ENCODE measurements at places on chromosomes 2 and 18.

DNA sequence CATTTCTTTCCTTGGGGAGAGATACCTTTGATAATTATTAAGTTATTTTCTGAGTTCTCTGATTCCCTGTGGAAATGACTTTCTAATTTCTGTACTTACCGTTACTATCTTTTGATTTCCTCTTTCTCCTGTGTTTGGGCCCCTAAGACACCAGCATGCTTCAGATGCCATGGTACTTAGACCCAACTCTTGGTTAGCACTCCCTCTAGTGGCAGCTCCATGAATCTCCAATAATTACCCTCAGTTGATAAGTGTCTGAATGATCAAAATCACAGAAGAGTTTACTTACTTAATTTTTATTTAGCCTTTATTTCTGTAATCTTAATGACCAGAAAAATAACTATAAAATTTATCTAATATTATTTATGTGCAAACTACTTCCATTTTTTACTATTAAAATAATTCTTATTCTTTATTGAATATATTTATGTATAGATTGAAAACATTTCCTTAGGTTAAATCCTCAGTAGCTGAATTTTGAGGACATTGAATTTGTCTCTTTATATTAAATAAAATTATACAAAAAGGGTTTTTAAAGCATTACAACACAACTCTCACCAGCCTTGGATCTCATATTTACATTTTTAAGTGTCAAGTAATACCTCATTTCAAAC is 300.4 kb downstream of the KCNS3 start:
- peak; percentile 19 for DNase-seq

DNA sequence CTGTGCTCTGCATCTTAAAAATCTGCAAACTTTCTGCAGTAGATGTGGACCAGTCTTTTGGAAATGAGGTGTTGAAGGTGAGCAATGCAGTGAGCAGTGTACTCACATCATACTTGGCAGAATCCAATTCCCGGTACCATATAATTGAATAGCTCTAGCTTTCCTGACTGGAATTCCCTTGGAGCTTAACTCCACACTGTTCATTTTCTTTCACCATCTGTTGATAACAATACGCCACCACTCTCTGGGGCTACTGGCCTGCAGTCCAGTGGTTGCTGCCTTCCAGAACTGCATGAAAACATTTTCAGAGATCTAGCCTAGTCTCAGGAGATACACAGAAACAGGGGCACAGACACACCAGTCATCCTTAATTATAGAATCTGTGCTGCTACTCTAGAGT is 820.0 kb upstream of the NXPH2 start:
- no peak for DNase-seq

- peak; percentile 83 for DNase-seq
Measured at GRCh38 chr2:54572262-54572635, 116.1 kb downstream of the SPTBN1 start.

DNA sequence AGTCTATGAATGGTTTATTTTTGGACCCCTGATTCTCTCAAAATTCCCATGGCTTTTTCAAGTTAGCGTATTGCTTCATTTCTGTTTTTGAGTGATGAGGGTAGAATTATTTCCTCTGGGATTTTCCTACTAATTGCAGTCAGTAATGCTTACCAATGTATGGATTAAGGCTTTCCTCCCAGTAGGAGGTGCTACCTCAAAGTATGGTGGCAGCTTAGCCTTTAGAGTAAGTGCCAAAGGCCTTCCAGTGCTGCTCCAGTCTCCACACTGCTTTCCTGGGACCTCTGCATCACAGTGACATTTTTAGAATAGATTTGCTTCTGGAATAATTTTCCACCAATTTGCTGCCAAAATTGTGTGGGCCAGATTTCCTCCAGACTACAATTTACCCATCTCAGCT is 16.2 kb upstream of the SSB start:
- DNase-seq, result no peak

- no peak for DNase-seq
Measured at GRCh38 chr18:80190311-80190710, 57.0 kb downstream of the PARD6G start.

- DNase-seq, result no peak
Measured at GRCh38 chr2:117321816-117322215, 492.7 kb upstream of the DDX18 start.

- no peak for DNase-seq
Measured at GRCh38 chr2:127681976-127682857, 6.9 kb upstream of the LIMS2 start.

DNA sequence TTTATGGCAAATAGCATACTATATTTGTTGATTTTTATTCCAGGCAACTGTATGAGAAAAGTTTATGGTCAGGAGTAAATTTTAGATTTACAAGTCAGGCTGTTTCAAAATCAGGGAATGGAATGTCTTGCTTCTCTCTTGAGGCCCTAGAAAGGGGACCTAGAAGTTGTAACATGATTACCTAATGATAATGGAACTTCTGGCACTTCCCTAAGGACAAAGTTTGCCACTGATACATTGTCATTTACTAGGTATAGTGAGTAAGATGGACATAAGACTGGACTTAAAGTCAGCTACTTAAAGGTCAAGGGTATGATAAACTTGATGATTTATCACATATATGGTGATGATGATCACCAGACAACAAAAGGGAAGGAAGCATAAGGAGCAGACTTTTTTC is 103.3 kb upstream of the VRK2 start:
- peak; percentile 4 for DNase-seq

GRCh38 chr2:43210467-43211303 is 15.7 kb downstream of the ZFP36L2 start:
- peak; percentile 78 for DNase-seq

DNA sequence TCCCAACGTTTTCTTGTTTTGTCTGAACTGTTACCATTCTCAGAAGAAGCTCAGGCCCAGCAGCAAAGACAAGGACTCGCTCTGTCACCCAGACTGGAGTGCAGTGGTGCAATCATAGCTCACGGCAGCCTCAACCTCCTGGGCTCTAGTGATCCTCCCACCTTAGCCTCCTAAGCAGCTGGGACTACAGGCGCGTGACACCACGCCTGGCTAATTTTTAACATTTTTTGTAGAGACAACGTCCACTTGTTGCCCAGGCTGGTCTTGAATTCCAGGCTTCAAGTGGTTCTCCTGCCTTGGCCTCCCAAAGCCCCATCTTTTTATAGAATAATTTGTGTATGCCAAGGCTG is 2.0 kb upstream of the SMYD5 start:
- DNase-seq, result no peak

DNA sequence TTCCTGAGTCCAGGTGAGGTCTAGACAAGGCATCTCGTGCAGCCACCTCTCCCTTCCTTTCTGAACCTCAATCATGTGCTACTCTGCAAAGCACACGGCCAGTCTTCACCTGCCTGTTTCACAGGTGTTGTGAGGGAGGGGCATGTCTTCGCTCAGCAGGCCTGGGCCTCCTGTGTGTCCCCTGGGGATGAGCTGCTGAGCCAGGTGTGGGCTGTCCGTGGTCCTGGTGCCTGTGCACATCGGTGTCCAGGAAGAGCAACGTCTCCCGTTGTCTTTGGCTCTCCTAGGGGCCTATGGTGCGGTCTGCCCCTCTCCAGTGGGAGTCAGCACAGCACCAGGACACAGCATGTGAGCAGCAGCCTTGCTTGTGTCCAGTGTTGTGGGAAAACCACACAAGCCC is 16.7 kb downstream of the ARHGEF4 start:
- no peak for DNase-seq

DNA sequence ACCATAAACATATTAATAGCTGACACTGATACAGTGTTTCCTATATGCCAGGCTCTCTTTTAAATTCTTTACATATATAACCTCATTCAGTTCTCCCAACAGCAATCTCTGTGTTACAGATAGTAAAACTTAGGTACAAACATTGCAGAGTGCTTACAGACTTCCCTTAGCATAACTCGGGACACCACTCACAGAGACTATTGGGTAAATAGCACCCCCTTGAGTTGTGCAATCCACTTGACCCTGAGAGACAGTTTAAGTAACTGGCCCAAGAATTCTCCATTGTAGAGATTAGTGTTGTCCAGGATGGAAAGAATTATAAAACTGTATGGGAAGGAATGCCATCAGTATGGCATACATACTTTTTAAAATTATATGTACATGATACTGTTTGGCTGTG is 110.1 kb downstream of the POLE4 start:
- DNase-seq, result no peak

GRCh38 chr2:10659898-10660568 is 29.7 kb downstream of the NOL10 start:
- no peak for DNase-seq

- no peak for DNase-seq
Measured at GRCh38 chr2:228367356-228367755, 185.9 kb upstream of the SPHKAP start.

- DNase-seq, result no peak
Measured at GRCh38 chr18:35880788-35881455, 91.6 kb upstream of the RMP24 start.

DNA sequence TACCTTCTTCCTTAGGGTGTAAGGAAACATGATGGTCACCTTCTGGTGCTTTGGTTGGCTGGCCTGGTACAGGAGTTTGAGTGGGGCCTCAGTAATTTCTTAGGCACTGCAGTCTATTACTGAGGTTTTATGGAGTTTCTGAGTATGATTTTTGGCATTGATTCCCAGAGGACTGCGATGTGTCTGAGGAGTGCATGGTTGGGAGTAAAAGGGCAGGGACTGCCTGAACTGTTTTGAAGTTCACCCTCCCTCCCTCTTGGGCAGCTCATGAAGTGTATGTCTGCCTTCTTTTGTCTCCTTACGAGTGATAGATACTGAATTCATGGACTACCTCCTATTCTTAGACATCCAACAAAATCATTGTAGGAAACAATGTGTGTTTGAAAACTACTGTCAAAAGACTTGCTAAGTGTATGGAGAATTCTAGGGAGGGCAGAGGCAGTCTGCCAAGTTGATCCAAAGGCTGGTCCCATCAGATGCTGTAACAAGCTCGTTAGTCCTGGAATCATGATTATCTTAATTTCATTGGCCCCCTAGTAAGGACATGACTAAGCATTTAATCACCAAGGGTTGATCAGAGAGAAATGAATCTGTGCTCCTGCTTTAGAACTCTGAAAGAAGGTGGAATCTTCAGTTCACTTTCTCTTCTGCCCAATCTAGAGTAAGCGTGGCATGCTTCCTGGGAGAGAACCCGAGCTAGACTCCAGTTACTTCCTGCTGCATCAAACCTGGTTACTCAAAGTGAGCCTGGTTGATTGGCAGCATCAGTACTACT is 26.5 kb downstream of the LYPD6B start:
- DNase-seq, result no peak

DNA sequence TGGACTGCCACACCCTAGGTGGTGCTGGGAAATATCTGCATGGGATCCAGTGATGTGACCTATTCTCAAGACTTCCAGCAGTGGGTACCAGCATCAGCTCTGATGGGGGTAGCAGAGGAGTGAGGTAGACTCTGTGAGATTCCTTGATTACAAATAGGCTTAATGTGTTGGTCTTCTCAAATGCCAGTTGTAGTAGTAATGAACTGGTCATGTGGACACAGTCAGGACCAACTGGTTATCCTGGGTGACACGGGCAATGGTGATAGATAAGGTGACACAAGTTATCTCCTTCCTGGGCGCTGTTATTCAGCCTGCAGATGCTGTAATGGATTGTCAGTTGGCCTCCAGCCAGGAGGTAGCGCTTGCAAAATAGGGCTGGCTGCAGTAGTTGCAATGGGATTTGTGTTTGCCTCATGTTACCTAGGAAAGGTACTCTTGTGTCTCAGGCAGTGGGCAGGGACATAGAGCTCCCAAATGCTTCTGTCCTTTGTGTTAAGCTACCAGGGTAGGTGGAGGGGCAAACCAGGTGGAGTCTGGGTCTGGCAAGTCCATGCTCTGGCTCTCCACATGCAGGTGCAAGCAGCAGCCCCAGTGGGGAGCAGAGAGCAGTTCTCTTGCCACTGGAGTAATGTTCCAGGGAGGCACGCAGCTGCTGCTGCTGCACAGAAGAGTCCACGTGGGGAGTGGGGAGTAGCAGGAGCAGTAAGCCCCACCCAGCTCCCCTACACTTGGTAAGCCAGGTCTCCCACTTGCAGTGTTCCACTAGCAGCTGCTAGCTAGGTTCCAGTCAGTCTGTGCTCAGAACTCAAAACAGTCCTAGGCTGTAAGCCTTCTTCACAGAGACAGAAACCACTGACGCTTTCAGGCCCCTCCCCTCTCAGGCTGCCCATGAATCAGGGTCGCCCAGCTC is 505.4 kb upstream of the DDX18 start:
- no peak for DNase-seq

- peak; percentile 41 for DNase-seq
Measured at GRCh38 chr2:113390124-113390849, 47.2 kb upstream of the ZNG1B start.

DNA sequence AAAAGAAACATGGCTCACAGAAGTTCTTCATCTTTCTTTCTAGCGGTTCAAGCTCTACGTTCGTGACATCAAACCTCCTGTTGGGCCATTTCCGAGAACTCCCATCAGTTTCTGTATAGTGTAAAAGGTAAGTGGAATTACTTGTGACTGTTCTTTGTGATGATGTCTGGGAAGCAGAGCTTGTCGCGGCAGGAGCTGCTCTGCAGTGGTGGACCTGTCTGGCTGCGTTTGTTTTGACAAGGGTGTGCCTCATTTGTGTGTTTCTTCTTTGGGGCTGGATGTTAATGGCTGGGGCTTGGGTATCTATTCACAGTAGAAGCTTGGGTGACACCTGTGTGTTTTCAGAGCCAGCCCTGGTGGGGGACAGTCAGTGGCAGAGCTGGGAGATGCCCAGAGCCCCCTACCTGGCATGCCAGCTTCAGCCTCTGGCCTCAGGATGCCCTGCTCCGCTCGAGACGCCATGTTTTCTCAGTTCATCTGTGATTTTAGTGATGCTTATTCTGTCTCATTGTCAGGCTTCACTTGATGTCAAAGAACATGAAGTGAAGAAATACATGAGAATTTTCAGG is 59.6 kb downstream of the LDLRAD4 start:
- no peak for DNase-seq

DNA sequence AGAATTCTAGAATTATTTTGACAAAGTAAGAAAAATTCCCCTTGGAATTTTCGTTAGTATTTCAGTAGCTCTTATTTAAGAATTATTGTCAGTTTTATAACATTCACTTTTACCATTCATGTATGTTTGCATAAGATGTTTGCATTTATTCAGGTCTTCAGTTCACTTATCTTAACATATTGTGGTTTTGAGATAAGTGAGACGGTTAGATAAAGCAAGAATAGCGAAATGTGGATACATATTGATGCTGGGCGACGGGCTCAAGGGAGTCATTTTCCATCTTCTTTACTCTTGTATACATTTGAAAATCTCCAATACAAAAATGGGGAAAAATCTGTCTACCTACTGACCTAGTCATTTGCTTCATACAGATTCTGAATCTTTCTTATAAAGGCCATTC is 156.7 kb upstream of the HDAC4 start:
- DNase-seq, result no peak

Measured in fibroblast of skin of left biceps (primary cell).